H1 (cell line): ENCODE measurements at places on chromosomes 2 and 18.
A peak's percentile ranks its signal among the peaks of the same experiment; 100 is the strongest.

DNA sequence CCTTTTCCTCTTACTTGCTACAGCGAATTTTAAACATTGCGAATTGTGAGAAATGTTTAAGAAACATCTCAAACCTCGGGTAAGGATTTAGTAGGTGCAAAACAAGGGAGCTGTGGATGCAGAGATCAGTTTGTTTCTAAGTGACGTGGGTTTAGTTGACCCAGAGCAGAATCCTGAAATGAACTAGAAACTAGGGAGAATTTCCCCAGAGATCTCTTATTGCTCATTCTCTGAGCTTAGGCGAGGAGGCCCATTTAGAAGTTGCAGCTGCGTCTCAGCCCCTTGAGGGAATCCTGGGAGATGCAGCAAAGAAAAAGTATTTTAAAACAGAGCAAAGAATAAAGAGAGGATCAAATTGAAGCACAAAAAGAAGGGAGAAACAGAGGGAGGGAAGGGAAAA is 29.3 kb downstream of the FAM124B start:
- DNase-seq, result peak; percentile 30

GRCh38 chr2:41709702-41710599 is 337.9 kb upstream of the PKDCC start:
- DNase-seq, result no peak

- no peak for DNase-seq
Measured at GRCh38 chr18:59514203-59514602, 155.1 kb upstream of the LMAN1 start.

DNA sequence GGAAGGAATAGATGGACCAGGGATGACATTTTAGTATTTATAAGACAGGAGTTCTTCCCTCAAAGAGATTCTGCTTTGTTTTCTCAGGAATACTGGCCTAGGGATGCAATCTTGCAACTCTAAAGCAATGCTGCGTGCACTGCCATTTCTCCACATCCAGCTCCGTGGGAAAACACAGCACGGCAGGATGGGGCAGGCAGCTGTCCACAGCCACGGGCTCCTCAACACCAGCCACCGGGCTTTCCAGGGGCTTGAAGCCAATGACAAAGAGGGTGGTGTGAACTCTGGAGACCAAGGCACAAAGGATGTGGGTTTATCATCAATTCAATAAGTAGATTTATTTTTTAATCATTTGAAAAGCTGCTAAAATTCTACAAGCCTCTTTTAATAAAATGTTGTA is 49.3 kb downstream of the CABYR start:
- no peak for DNase-seq

DNA sequence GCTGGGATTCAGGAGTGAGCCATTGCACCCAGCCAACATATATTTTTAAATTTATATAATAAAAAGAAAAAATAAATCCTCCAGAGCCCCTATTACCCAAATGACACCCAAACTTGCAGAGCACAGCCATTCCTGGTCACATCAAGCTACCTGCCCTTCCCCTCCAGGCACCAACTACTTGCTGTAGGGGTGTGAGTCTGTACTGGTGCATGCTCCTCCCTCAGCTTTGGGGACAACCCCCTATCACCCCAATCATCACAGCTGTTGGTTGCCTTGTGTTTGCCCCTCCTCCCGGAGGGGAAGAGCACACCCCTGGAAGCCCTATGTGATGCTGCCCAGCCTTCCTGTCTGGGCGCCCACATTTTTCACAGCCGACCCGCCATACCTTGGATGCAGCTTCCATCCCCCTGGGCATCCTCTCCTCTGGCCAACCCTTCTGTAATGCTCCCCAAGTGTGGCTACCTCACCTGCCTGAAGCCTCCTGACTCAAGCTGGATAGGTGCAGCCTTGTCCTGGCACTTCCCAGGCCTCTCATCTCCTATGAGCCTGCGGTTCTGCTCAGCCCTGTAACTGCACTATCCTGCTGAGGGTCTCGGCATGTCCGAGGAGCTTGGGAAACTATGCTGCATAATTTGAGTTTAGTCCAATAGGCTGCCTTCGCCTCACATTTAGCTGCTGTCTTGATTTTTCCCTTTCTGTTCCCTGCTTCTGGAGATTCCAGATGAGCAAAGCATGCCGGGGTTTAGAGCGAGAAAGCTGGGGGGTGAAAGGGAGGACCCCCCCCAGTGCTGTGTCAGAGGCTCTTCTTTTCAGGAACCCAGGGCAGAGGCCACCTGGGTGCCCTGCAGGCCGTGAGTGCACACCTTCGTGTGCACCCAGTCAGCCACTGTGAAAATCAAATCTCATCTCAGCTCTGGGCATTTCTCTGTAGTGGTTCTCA is 27.2 kb downstream of the CHST10 start:
- DNase-seq, result no peak

GRCh38 chr2:88737385-88737784 is 45.9 kb downstream of the RPIA start:
- no peak for DNase-seq

DNA sequence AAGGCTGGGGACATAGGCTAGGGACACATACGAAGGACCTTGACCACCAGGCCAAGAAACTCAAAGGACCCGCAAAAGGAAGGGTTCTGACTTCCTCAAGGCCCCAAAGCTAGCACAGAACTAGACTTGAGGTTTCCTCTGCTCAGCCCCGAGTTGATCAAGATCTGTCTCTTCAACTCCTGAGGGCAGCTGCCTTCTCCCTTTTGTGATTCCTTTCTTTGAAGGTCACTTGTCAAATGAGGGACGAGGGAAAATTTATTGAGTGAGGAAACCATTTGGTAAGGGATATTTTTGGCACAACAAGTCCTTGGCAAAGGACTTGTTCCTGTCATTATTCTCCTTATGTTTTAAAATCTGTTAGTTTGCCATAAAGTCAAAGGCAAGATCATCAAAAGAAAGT is 12.3 kb upstream of the ROCK2 start:
- DNase-seq, result no peak
